Epithelial cell of alveolus of lung (primary cell): ENCODE measurements at places on chromosomes 16 and 17. TPM values are rescaled to one million over a fixed set of nuclear protein-coding genes. Genes with fewer than 3 reads are reported as not detected.

PNMT gene
- not detected in 2 replicates for total RNA-seq

PIRT gene
- not detected in 2 replicates for total RNA-seq

SLC6A2 gene
- total RNA-seq, result not detected in 2 replicates

ITGA2B gene
- under 0.01 and 0.56 TPM in 2 replicates for total RNA-seq

USP43 gene
- 0.08 and 0.91 TPM in 2 replicates for total RNA-seq
